ENCODE measurements at places on chromosomes 13 and 19. TPM values are rescaled to one million over a fixed set of nuclear protein-coding genes. Genes with fewer than 3 reads are reported as not detected.

GPX4 gene
- total RNA-seq = 175 TPM

DNA sequence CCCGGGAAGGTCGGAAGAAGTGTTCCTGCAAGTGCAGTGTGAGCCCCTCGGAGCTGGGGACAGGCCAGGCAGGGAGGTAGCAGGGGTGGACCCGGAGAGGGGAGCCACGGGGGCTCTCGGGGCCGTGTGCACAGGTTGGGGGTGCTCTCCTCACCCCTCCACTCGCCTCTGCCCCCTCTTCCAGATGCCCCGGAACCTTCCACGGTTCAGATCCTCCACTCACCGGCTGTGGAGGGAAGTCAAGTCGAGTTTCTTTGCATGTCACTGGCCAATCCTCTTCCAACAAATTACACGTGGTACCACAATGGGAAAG lies 9.0 kb downstream of the CD22 start:
- DNase-seq = no peak

DNA sequence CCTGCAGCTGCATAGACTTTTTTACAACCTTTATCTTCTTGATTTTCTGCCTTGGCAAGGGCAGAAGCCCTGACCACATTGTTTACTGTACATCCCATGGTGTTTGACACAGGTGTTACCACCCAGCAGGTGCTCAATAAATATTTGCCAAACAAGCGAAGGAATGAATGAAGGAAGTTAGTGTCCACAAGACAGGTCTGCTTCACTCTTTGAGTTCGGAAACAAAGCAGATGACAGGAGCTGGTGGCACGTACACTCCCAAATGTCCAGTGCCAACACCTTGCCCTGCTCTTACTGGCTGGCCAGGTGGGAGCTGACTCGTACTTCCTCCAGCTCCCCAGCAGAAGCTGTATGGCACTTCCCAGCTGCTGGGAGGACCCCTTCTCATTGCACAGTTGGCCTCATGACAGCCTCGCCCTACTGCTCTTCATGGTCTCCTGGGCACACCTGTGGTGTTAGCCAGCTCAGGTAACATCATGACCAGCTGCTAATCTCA lies 22.0 kb upstream of the MUC16 start:
- no peak for DNase-seq

DNA sequence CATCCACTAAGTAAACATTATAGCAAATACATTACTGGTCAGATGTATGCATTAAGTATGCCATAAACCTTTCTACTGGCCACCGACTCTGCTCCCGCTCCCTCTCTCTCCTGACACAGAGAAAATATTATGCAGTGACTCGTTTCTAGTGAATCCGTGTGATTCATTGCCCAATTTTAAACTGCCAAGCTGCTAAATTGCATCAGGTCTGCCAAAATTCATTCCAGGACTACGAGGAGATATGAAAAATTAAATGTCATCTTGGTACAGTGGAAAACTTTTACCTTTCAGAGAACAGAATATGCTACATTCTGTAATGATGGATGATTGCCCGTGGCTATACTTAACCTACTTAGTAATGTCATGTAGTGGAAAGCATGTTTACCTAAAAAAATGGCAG lies 368.8 kb upstream of the TSHZ3 start:
- DNase-seq = no peak
